ENCODE measurements at places on chromosomes 4 and X. TPM values are rescaled to one million over a fixed set of nuclear protein-coding genes. Genes with fewer than 3 reads are reported as not detected.

DNA sequence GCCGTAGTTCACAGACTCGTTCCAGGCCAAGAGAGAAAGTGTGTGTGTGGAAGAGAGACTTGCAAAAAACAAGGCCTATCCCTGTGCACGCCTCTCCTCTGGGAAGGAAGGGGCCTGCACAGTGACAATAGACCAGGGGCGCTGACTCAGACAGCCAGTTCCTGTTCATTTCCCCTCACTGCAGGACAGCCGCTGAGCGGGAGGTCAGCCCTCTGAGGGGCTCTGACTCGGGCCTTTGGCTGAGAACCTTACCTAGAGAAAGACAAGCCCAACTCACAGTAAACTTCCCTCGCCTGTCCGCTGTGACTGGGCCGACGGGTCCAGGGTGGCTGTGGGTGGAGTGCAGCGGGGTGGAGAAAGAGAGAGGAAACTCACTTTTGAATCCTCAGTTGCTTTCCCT, 52.1 kb downstream of the RTL5 start:
- no peak for DNase-seq

DNA sequence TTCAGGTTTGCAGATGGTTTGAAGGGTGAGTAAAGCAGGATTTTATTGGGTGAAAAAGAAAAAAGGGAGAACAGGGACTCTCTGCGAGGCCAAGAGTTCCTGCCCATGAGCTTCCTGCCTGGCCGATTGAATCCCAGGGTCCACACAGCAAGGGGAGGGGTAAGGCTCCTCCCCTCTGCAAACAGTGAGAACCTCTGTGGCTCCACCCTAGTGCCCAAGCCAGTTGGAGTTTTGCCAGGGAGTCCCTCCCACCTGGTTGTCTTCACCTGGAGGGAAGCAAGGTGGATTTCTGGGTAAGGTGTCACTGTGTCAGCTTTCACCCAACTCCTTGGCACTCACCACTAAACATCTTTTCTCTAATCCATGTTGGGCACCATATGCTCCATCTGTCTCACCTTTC, 70.9 kb downstream of the PDHA2 start:
- DNase-seq: no peak

DNA sequence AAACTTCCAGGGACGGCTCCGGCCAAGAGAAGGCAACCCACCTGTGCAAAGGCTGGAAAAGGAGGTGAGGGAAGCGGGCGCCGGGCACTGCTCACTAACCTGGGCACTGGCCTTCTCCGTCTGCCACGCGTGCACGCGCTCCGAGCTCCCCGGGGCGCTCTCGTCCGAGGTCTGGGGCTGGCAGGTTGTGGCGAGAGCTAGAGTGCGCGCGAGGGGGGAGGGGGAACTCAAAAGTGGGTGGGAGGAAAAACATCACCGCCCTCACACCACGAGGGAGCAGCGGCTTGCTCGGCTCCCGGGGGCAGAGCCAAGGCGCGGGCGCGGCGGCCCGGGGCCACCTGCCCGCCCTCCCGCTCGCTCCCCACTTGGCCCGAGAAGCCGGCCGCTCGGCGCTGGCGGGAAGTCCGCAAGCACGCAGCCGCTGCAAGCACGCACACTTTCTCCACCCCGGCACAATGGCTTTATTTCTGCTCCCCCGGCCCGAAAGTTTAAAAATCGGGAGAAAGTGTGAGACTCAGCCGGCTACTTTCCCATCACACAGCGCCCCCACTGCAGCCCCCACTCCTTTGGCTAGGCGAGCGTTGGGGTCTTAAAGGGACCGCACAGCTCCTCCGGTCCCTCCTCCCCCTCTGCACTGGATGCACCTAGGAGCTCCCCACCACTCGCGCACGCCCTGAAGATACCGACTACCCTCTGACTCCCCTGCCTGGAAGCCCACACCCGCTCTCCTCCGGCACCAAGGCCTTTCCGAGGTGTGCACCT, at the start of gene CHRDL1:
Gene CHRDL1 (minus strand): TSS at position 173 of the 762 bp plus-strand sequence. CDS start 3,636 bp downstream, outside the sequence.
- no peak for DNase-seq

DNA sequence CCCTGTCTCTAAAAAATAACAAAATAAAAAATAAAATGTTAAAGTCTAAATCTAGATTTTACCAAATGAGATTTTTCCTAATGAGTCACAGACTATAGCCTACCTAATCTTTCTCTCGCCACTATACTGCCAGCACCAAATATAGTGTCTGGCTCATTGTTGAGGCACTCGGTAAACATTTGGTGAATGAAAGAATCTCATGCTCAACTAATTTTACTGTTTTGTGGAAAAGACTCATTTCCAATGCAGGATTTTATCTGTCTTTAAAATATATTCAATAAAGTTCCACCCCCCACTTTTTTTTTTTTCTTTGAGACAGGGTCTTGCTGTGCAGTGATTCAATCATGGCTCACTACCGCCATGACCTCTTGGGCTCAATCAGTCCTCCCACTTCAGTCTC, 71.5 kb downstream of the PLS3 start:
- no peak for DNase-seq

DNA sequence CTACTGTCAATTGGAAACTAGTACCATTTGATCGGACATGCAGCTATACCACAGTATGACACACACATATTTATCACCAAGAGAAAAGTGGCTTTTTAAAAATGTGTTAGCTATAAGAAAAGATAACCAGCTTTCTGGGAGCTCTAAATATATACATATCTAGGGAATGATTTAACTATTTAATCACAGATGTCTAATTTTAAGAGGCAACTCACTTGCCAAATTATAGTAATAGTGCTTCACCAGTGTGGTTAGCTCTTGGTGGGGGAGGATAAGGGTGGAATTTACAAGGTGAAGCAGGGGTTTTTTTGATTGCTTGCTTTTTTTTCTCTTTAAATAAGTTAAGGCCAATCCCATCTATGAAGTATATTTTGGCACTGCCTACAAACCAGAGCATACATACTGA, 547.7 kb upstream of the DIPK2B start:
- no peak for DNase-seq

GRCh38 chr4:176575141-176575730, 217.5 kb downstream of the VEGFC start:
- DNase-seq: no peak

The ASB9 gene
- total RNA-seq: 0.82 TPM

The IGSF1 gene
- total RNA-seq: 0.82 TPM

The CSN1S1 gene
- 0.41 TPM for total RNA-seq

The TAF7L gene
- 0.41 TPM for total RNA-seq

Data from frontal cortex (tissue), 4 donors.